NCI-H460 (cell line): ENCODE measurements at places on chromosomes 16 and 17. TPM values are rescaled to one million over a fixed set of nuclear protein-coding genes. Genes with fewer than 3 reads are reported as not detected.

The CD300LG gene
- not detected in 2 replicates for total RNA-seq

The ENPP7 gene
- total RNA-seq, result not detected in 2 replicates

The TMEM208 gene
- 37.7 and 46.9 TPM in 2 replicates for total RNA-seq

The ARHGDIG gene
- total RNA-seq, result 2.5 and 2.9 TPM in 2 replicates

The GPR139 gene
- total RNA-seq, result not detected in 2 replicates

The CD2BP2 gene
- 36.5 and 39.0 TPM in 2 replicates for total RNA-seq

The C17orf107 gene
- 0.59 and 0.63 TPM in 2 replicates for total RNA-seq

The EFNB3 gene
- total RNA-seq, result 0.14 and 0.35 TPM in 2 replicates

The SLC38A8 gene
- total RNA-seq, result not detected in 2 replicates

The KRT14 gene
- not detected in 2 replicates for total RNA-seq

The NHLRC4 gene
- 0.12 and 0.35 TPM in 2 replicates for total RNA-seq

The C16orf89 gene
- not detected in 2 replicates for total RNA-seq

The TMC8 gene
- total RNA-seq, result 0.30 TPM in 1 of 2 replicates, not detected in the other

The USP32 gene
- 30.6 and 34.9 TPM in 2 replicates for total RNA-seq

The C16orf92 gene
- total RNA-seq, result not detected in 2 replicates

The ZG16 gene
- not detected in 2 replicates for total RNA-seq

The SALL1 gene
- total RNA-seq, result 1.5 and 1.6 TPM in 2 replicates

The SLC5A11 gene
- not detected in 2 replicates for total RNA-seq

The EVI2A gene
- not detected in 2 replicates for total RNA-seq

The TMEM220 gene
- total RNA-seq, result 0.05 TPM in 1 of 2 replicates, not detected in the other

The LGALS9B gene
- 1.8 and 1.9 TPM in 2 replicates for total RNA-seq

The ZNF75A gene
- total RNA-seq, result 18.1 and 24.9 TPM in 2 replicates

The IGFALS gene
- total RNA-seq, result not detected in 2 replicates

The NLE1 gene
- total RNA-seq, result 26.4 and 27.0 TPM in 2 replicates

The GNAO1 gene
- 0.10 and 0.17 TPM in 2 replicates for total RNA-seq

The KRTAP2-3 gene
- not detected in 2 replicates for total RNA-seq

The DLX4 gene
- 0.12 and 0.54 TPM in 2 replicates for total RNA-seq

The CCDC200 gene
- total RNA-seq, result not detected in 2 replicates

The NAGS gene
- total RNA-seq, result 0.25 and 0.58 TPM in 2 replicates

The ALOX15B gene
- total RNA-seq, result not detected in 2 replicates

The FOXL1 gene
- total RNA-seq, result 10.8 and 11.3 TPM in 2 replicates

The ZFPM1 gene
- 0.67 and 0.95 TPM in 2 replicates for total RNA-seq
